Uterus (tissue), 4 donors: ENCODE measurements at places on chromosomes 2 and 18.

DNA sequence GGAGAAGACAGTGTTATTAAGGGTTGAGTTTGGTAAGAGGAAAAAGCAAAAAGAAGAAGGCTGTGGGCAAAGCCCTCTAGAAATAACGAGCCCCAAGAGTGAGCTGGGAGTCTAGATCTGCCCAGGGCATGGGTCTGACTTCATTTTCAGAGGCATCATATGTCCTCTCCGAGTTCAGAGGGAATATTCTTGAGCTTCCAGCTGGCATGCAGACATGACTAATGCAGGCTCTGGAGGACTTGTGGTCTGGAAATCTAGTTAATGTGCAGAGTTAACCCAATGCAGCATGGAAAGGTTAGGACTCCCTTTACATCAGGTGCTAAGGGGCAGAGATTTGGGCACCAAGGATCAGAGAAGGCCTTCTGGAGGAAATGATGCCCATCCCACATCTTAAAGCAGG, 7.3 kb downstream of the ACMSD start:
- DNase-seq, result no peak

GRCh38 chr18:53752781-53753367, 471.6 kb downstream of the MBD2 start:
- no peak for DNase-seq

GRCh38 chr2:72292433-72292832, 144.8 kb upstream of the CYP26B1 start:
- no peak for DNase-seq

GRCh38 chr2:240168041-240168440, 27.6 kb upstream of the OTOS start:
- no peak for DNase-seq

GRCh38 chr2:116696223-116696622, 1118.3 kb upstream of the DDX18 start:
- DNase-seq, result no peak

DNA sequence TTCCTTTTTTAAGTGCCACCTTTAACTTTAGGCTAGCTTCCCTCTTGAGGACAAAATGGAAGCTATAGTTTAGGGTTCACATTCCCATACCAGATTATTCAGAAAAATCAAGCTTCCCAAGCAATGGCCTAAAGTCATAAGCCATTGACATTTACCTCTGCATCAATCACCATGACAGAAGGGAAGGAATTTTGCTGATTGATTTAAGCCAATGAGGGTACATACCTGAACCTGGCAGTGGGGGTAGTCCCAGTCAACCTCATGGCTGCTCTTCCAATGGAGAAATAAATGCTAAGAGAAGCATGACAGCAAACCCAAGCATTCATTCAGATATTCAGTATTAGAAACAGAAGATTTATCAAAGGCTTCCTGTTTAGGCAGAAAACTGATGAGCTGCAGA, 128.4 kb upstream of the CREB1 start:
- no peak for DNase-seq

- DNase-seq, result no peak
These were observed 33.9 kb upstream of the COBLL1 start for GRCh38 chr2:164875334-164876205.

DNA sequence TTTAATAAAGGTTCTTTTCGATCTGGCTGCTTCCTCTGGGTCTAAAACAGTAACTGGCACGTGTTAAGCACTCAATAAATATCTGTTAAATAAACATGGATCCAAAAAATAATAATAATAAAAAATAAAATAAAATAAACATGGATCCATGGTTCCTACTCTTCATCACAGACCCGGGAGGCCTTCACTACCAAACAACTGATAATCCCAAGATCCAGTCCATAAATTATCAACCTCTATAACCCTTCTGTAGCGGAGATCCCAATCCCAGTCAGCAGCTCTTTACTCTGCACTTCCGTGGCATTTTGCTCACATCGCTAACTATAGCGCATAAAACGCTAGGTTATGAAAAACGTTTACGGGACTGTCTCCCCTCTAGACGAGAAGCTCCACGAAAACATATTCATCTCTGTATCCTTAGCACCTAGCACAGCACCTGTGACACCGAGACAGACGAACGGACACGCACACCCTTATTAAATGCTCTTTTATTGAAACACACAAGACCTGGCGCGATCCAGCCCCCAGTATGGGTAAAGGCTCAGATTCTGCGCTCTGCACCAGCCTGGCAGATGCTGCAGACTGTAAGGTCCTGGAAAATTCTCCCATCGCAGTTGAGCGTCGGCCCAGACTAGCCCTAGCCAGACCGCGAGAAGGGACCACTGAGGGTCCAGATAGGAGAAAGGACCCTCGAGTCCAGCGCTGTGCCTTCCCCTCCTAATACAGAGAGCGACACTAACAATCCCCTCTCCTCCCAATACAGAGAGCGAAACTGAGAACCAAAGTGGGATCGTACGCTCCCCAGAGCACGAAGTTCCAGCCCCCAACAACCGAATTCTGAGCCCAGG, 770 bp downstream of the NBAS start:
- DNase-seq, result no peak

DNA sequence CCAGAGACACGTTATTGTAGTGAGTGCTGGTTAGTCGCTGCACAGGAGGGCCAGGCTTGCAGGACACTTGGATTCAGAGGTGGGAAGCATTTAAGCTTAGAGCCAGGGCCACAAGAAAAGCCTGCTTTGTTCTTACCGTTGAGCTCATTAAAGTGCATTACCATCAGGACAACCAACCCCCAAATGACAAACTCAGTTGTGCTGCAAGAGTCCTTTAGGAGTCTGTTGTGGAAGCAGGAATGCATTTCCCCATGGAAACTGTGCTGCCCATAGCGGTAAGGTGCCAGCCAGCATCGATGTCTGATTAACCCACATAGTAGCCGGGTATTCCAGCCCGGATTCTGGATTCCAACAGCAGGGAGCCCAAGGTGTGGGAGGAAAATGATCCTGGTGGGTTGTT, 23.4 kb upstream of the REEP1 start:
- DNase-seq, result no peak

DNA sequence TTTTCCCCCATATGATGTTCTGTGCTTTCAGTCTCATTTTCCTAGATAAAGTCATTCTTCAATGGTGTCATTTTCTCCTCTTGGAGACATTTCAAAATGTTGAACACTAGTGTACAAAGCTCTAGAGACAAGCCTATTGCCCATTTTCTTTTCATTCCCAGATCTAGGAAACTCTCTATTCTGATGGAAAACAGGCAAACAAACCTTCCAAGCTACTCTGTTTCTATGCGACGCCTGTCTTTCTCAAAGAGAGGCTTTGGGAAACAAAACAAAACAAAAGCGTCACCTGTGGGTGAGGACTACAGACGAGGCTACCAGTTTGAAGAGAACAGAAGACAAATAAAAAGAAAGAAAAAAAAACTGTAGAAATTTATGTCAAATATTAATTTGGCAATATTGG, 311.0 kb downstream of the CBLN2 start:
- DNase-seq, result no peak

- DNase-seq, result no peak
These were observed 167.2 kb upstream of the REV1 start for GRCh38 chr2:99656994-99657393.

- no peak for DNase-seq
These were observed 1491.9 kb upstream of the CELF4 start for GRCh38 chr18:39057423-39058064.

DNA sequence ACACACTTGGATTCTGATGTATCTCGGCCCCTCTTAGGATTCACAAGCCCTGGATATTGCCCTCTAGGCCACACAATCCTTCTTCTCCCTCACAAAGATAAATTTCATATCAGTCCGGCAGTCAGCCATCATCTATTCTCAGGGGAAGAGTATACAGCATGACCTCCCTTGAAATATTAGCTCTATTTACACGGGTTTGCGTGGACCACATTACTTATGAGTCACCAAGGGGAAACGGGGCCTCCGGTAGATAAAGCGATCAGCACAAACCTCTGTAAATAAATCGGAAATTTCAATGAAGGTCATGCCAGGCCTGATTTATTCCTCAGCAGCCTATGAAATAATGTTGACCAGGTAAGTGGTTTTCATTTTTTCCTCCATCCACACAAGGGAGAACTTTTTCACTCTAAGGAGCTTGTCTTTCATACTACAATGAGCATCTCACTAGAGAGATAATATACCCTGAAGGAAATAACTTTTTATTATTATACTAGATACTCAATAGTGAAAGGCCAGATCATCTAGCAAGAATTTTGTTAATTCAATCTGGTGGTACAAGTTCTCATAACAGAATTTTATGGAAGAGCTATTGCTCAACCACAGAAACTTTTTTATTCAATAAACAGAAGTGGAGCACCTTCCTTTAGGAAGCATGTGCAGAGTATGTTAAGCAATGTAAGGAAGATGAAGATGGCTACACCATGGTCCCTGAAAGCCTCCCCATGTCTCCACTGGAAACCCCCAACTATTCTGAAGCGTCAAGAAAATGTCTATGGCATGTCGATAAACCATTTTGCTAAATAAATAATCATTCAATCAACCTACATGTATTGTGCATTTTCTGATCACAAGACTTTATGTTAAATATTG, 125.2 kb upstream of the PIK3C3 start:
- no peak for DNase-seq

DNA sequence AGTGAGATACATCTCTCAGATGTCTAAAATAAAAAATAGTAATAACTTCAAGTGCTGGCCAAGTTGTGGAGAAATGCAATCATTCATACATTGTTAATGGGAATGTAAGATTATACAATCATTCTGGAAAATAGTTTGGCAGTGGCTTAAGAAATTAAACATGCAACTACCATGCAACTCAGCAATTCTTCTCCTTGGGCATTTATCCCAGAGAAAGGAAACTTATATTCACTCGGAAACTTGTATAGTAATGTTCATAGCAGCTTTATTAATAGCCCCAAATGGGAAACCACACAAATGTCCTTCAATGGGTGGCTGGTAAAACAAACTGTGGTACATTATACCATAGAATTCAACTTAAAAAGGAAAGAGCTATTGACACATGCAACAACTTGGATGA, 274.0 kb upstream of the SPRED2 start:
- DNase-seq, result no peak

DNA sequence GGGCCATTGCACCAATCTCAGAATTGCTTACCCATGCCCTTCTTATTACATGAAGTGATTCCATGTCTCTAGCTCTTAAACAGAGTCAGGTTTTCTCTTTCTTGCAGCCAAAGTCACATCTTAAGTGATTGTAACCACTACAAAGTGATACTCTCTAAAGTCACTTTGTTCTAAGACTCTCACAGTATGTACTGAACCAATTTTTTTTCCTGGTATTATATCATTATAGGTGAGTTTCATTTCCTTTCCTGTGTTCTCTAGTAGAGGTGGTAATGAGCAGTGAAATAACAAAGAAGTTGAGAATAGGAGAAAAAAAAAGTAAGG, 66.3 kb upstream of the DARS1 start:
- DNase-seq, result no peak

DNA sequence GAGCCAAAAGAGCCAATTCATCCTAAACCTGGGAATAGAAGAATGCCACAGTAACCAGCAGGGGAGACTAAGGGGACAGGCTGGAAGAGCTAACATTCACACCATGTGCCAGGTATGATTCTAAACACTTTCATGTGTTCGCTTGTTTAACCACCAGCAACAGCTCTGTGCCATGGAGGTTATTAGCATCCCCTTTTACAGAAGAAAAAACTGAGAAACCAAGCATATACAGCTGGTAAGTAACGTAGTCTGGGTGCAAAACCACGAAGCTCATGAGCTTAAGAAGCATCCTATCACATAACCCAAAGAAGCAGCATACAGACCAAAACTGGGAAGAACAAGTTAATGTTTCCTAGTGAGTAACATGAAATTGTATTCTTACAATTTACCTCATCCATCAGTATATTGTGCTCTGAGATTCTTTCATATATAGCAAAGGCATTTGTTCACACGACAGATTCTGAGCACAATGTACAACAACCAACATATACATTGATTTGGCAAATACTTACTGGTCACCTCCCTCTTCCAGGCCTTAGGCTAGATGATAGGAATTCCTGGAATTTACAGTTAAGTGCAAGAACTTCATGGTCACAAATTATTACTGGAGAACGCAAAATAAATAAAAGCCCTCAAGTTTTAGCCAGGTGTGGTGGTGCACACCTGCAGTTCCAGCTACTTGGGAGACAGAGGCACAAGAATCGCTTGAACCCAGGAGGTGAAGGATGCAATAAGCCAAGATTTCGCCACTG, 36.5 kb upstream of the HNRNPA3 start:
- DNase-seq, result no peak

DNA sequence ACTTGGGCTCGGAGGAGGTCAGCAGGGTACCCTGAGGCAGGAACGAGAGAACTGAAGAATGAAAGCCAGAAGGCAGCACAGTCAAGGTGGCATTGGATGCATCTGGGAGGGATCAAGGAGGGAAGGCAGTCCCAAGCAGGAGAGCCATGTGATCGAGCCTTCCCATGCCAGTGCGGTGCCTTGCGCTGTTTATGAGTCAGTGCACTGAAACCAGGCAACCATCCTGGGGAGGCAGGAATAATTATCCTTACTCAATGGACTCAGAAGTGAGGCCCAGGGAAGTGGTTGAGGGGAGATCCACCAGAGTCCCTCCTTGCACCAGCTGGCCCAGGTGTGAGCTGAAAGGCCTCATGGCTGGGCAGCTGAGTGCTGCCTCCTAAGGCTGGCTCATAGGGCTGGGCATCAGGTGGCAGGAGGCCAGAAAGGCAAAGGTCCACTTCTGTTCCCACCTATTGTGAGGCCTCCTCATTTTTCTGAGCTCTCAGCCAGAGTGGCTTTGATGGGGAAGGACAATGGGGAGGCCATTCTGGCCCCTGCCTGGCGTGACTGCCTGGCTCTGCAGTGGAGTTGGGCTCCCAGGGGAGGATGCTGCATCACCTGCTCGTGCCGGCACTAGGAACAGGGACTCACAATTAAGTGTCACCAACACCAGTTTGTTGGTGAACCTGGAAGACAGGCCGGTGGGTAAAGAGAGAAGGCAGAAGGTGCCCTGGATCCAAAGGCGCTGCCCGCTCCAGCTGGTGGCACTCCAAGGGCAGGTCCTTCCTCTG, 82.3 kb downstream of the TFCP2L1 start:
- no peak for DNase-seq

GRCh38 chr2:62456721-62457539, 49.1 kb downstream of the TMEM17 start:
- peak; percentile 79 for DNase-seq

- DNase-seq, result peak; percentile 51
These were observed 244.6 kb downstream of the BCL2 start for GRCh38 chr18:63074981-63075404.

- no peak for DNase-seq
These were observed 351.7 kb downstream of the RAD51AP2 start for GRCh38 chr2:17166506-17166905.
